Activated T-cell treated with anti-CD3 and anti-CD28 coated beads, Interleukin-2, amount 50 U/mL, for 72 hours (primary cell): ENCODE measurements at places on chromosomes 2 and 18.

- no peak overlapping the region for H3K4me3 ChIP-seq
- no peak overlapping the region for H3K27ac ChIP-seq
- no peak for DNase-seq
These were observed 753.5 kb upstream of the PKDCC start for GRCh38 chr2:41294331-41294730.

GRCh38 chr2:160931531-160931930 lies 228.7 kb upstream of the TANK start:
- H3K27me3 ChIP-seq, result peaks cover 14% of the 10 kb centered on the region
- no peak for DNase-seq
- H3K4me1 ChIP-seq, result no peaks in the 10 kb centered on the region
- H3K27ac ChIP-seq, result no peak overlapping the region

- H3K36me3 ChIP-seq, result no peaks in the 10 kb centered on the region
- no peak overlapping the region for H3K27ac ChIP-seq
- DNase-seq, result no peak
- H3K27me3 ChIP-seq, result no peaks in the 10 kb centered on the region
These were observed 4.7 kb upstream of the KCNE4 start for GRCh38 chr2:223047260-223047761.

DNA sequence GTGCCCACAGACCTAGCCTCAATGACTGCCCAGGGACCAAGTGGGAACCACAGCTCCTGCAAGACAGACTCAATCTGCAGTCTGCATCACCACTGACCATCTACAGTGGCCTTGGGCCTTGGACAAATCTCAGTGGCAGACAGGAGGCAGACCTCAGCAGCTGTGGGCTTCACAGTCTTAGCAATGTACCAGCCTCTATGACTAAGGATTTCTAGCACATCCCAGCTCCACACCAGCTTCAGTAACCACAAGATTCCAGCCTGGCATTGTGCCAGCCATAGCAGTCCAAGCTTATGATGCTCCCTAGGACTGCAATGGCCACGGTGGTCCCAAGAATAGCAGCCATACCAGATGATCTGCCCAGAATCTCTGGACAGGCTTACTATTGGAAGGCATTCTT lies 19.6 kb upstream of the WDR75 start:
- no peaks in the 10 kb centered on the region for H3K4me1 ChIP-seq
- H3K27me3 ChIP-seq, result no peaks in the 10 kb centered on the region
- H3K27ac ChIP-seq, result no peak overlapping the region
- H3K4me3 ChIP-seq, result no peak overlapping the region

- H3K27ac ChIP-seq, result no peak overlapping the region
- H3K4me3 ChIP-seq, result no peak overlapping the region
- DNase-seq, result no peak
- no peaks in the 10 kb centered on the region for H3K36me3 ChIP-seq
- H3K27me3 ChIP-seq, result no peaks in the 10 kb centered on the region
These were observed 12.1 kb downstream of the TGFA start for GRCh38 chr2:70541481-70542020.

GRCh38 chr18:61546590-61546989 lies 213.4 kb downstream of the CDH20 start:
- H3K4me1 ChIP-seq, result no peaks in the 10 kb centered on the region
- no peak for DNase-seq
- H3K36me3 ChIP-seq, result no peaks in the 10 kb centered on the region
- peaks cover 5% of the 10 kb centered on the region for H3K27me3 ChIP-seq

DNA sequence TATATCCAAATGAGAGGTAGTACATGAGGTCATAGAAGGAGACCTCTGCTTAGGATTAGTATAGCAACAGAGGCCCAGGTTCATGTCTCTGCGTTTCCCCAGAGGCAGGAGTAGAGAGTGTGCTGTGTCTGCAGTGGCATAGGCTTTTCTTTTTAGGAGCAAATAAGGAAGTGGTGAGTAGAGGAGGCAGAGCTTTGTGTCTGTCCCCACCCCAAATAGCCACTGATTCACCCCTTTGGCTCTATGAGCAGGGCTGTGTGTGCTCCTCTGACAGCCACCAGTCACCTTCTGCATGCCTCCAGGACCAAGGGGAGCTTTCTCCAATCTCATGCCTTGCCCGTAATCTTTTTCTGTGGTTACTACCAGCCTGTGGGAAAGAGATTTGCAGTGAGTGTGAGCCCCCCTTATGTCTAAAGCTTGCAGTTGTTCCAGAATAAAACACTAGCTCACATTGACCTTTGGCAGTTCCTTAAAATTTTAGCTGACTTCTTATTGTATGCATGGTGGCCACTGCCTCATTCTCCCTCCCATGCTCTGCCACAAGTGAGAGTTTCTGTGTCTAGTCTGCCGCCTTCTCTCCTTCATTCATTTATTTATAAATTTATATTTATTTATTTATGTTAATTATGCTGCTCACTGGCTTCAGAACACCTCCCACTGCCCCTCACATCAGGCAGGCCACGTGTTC lies 23.5 kb upstream of the ELAC1 start:
- DNase-seq, result no peak
- H3K27me3 ChIP-seq, result no peaks in the 10 kb centered on the region
- peaks cover 17% of the 10 kb centered on the region for H3K36me3 ChIP-seq
- no peak overlapping the region for H3K27ac ChIP-seq

- H3K27me3 ChIP-seq, result no peaks in the 10 kb centered on the region
- no peak overlapping the region for H3K27ac ChIP-seq
- H3K4me1 ChIP-seq, result no peaks in the 10 kb centered on the region
- no peak for DNase-seq
These were observed 468.3 kb downstream of the EIPR1 start for GRCh38 chr2:2909086-2910035.

DNA sequence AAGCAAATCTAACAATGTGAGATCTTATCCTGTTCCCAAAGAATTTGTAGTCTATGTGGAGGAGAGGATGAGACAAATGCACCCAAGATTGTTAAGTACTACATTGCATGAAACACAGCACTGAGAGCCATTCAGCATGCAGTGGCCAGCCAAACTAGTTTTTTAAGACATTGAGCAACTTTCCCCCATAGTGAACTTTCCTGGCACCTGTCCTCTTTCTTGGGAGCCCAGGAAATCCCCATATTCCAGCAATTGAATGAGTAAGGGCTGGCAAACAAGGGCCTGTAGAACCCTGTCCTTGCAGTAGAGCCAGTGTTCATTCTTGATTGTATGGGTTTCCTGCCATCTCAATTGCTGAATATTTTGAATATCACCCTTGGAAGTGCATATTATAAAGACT lies 58.8 kb upstream of the FIGN start:
- no peak overlapping the region for H3K4me3 ChIP-seq
- no peak for DNase-seq
- H3K4me1 ChIP-seq, result no peaks in the 10 kb centered on the region
- H3K27me3 ChIP-seq, result no peaks in the 10 kb centered on the region

GRCh38 chr2:53572696-53573095 lies 194.9 kb upstream of the CHAC2 start:
- no peaks in the 10 kb centered on the region for H3K36me3 ChIP-seq
- H3K27me3 ChIP-seq, result peaks cover 15% of the 10 kb centered on the region
- DNase-seq, result no peak
- no peaks in the 10 kb centered on the region for H3K4me1 ChIP-seq
- no peak overlapping the region for H3K4me3 ChIP-seq

DNA sequence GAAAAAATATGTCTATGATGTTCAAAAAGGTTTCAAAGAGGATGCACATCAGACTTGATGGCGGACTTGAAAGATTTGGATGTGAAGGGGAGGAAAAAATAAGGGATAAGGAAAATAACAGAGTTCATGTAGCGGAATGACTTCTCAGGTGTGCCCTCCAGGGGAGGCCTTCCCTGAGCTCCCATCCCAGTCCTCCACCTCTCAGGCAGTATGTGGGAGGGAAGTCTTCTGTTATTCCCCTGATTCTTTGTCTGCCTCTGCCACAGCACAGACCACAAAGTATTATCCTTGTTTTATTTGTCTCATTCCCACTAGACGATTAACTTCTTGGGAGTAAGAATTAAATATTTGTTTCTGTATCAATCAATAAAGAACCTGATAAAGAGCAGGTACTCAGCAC lies 17.7 kb downstream of the COL5A2 start:
- H3K4me1 ChIP-seq, result no peaks in the 10 kb centered on the region
- no peaks in the 10 kb centered on the region for H3K36me3 ChIP-seq
- H3K27ac ChIP-seq, result no peak overlapping the region
- no peak overlapping the region for H3K4me3 ChIP-seq
- H3K27me3 ChIP-seq, result no peaks in the 10 kb centered on the region

DNA sequence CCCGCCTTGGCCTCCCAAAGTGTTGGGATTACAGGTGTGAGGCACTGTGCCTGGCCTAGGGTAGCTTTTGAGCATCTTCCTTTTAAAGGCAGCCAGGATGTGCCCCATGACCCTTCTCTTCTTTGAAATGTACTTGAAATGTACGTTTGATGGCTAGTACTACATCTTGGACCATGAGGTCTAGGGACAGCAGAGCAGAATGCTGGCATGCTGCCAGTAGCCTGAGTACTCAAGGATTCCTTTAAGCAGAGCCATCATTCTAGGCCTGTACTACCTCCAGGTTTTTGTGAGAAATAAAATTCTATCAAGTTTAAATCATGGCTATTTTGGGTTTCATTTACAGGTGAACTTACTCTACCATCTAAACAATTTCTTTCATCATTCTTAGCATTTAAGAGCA lies 2.9 kb upstream of the EML6 start:
- no peak for DNase-seq
- no peak overlapping the region for H3K4me3 ChIP-seq

DNA sequence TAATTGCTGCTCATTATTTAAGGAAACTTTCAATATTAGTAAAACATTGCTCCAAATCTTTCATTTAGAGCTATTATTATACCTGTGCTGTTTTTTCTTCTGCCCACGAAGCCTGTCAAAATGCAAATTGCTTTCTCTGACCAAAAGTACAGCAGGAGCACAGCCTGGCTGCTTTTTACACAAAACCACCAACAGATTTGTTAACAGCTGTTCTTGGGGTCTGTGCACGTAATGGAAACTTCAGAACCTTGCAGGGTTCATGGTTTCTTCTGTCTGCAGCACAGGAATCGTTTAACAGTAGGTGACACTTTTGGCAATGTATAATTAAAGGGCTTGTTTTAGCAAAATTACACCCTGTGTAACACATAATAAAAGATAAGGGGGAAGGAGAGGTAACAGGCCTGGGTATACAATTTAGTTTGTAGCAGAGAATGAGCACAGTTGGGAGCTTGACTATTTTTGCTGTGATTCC lies 447.3 kb downstream of the KCNJ3 start:
- H3K4me1 ChIP-seq, result no peaks in the 10 kb centered on the region
- no peak overlapping the region for H3K27ac ChIP-seq
- H3K27me3 ChIP-seq, result no peaks in the 10 kb centered on the region

- H3K27ac ChIP-seq, result peak overlapping the region; percentile 99
- peak overlapping the region; percentile 98 for H3K4me3 ChIP-seq
- peaks cover 97% of the 10 kb centered on the region for H3K4me1 ChIP-seq
- peaks cover 12% of the 10 kb centered on the region for H3K36me3 ChIP-seq
- H3K27me3 ChIP-seq, result no peaks in the 10 kb centered on the region
These were observed 122.1 kb upstream of the SLC39A10 start for GRCh38 chr2:195534971-195535370.

GRCh38 chr2:68251855-68252399 lies 405 bp downstream of the PPP3R1 start:
- H3K27me3 ChIP-seq, result no peaks in the 10 kb centered on the region
- peak overlapping the region; percentile 96 for H3K27ac ChIP-seq
- peaks cover 31% of the 10 kb centered on the region for H3K4me1 ChIP-seq
- peak; percentile 68 for DNase-seq
- peaks cover 8% of the 10 kb centered on the region for H3K36me3 ChIP-seq
- H3K4me3 ChIP-seq, result peak overlapping the region; percentile 96

GRCh38 chr18:30280861-30281470 lies 761.6 kb downstream of the DSC3 start:
- H3K36me3 ChIP-seq, result peaks cover 1% of the 10 kb centered on the region
- no peaks in the 10 kb centered on the region for H3K27me3 ChIP-seq
- no peaks in the 10 kb centered on the region for H3K4me1 ChIP-seq
- no peak overlapping the region for H3K27ac ChIP-seq
- H3K4me3 ChIP-seq, result no peak overlapping the region
- no peak for DNase-seq

DNA sequence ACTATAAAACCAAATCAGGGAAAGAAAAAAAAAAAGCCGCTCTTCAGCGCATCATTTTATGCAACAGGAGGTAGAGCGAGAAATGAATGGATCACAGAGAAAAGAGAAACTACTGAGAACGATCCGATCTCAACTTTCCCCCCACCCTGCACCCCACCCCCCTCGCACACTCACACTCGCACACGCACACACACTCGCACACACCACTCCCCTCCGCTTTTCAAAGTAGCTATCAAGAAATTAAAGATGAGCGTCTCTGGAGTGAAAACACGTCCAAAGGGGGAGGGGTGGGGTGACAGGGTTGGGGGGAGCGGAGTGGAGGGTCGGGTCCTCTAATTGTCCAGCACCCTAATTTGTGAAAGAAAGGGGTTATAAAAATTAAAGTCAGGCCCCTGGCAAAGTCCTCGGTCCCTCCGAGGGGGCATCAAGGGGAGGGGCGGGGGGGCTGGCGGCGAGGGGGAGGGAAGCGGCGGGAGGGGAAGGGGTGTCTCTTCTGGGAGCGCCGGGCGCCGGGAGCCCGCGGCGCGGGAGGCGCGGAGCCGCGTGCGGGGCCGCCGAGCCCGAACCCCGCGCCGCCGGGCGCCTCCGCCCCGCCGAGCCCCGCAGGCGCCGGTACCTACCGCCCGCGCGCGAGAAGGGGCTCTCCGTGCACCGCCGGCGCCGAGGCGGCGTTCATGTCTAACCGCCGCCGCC lies 428 bp downstream of the TCF4 start:
- H3K27me3 ChIP-seq, result peaks cover 36% of the 10 kb centered on the region
- H3K36me3 ChIP-seq, result peaks cover 6% of the 10 kb centered on the region
- no peak for DNase-seq
- peaks cover 24% of the 10 kb centered on the region for H3K4me1 ChIP-seq
- H3K27ac ChIP-seq, result no peak overlapping the region

DNA sequence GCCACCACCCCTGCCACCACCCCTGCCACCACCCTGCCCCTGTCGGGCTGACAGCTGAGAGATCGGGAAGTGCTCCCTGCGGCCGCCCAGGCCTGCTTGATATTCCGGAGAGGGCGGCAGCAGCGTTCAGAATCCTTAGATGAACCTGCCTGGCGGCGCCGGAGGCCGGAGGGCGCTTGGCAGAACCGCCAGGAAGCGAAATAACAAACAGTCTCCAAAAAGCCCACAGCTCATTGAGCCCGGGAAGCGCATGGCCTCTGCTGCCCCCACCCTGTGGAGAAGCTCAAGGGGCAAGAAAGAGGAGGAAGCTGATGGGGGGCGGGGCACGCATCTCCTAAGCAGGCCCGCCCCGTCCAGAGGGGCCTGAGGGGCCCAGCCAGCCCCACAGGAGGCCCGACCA lies 92.2 kb upstream of the MBOAT2 start:
- no peak for DNase-seq
- H3K27me3 ChIP-seq, result peaks cover 31% of the 10 kb centered on the region
- no peak overlapping the region for H3K4me3 ChIP-seq
- peaks cover 12% of the 10 kb centered on the region for H3K4me1 ChIP-seq
- H3K27ac ChIP-seq, result no peak overlapping the region
- no peaks in the 10 kb centered on the region for H3K36me3 ChIP-seq
